Activated T-helper 1 cell treated with anti-CD3 and anti-CD28 coated beads, Interleukin-12 subunit alpha, Interleukin-12 subunit beta, Interleukin-2, Interleukin-4 antibody, amounts not matched to agents 30 ng/mL and 10 ng/mL and 1 ng/mL, durations not matched to agents 14 hours and 24 hours and 36 hours (primary cell): ENCODE measurements at places on chromosomes 2 and 18. TPM values are rescaled to one million over a fixed set of nuclear protein-coding genes. Genes with fewer than 3 reads are reported as not detected.

CCDC138 gene
- 20.0 and 23.4 TPM in 2 replicates for total RNA-seq

DNA sequence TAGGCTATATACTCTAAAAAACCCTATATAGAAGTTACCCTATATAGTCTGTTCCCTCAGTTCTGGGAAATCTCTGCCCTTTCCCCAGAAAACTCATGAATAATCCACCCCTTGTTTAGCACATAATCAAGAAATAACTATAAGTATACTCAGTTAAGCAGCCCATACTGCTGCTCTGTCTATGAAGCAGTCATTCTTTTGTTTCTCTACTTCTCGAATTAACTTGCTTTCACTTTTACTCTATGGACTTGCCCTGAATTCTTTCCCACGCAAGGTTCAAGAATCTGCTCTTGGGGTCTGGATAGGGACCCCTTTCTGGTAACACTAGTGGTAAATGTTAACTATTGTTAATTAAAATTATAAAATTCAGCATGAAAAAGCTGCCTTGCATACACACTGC lies 17.4 kb upstream of the AP1S3 start:
- H3K27ac ChIP-seq, result no peak overlapping the region
- H3K36me3 ChIP-seq, result peaks cover 18% of the 10 kb centered on the region
- peaks cover 14% of the 10 kb centered on the region for H3K4me1 ChIP-seq
- no peak overlapping the region for H3K4me3 ChIP-seq
- H3K27me3 ChIP-seq, result no peaks in the 10 kb centered on the region

- H3K4me1 ChIP-seq, result peaks cover 18% of the 10 kb centered on the region
- no peak for DNase-seq
- H3K27ac ChIP-seq, result no peak overlapping the region
- H3K27me3 ChIP-seq, result peaks cover 55% of the 10 kb centered on the region
- no peak overlapping the region for H3K4me3 ChIP-seq
Measured at GRCh38 chr2:20444101-20444992, 2.5 kb upstream of the RHOB start.

DNA sequence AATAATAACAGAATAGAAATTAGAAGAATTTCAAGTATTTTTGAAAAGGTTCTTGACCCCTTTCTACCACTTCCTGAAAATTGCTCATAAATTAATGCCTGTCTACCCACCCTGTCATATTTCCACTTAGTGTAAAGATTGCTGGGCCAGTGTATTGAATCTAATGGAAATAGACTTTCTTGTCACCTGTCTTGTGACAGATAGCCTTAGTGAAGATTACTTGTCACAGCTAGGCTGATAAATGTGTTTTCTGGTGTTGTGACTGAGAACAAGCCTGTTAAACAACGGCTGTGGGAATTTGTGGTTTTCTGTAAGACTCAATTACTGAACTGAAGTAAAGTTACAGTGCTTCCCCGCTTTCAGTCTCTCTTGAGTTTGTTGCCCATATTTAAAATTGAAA lies 37.0 kb downstream of the PIK3C3 start:
- H3K4me3 ChIP-seq, result no peak overlapping the region
- no peaks in the 10 kb centered on the region for H3K27me3 ChIP-seq
- H3K4me1 ChIP-seq, result peaks cover 4% of the 10 kb centered on the region
- no peak overlapping the region for H3K27ac ChIP-seq
- H3K36me3 ChIP-seq, result peaks cover 29% of the 10 kb centered on the region

C2orf81 gene
- 1.9 and 2.4 TPM in 2 replicates for total RNA-seq

- no peaks in the 10 kb centered on the region for H3K27me3 ChIP-seq
- H3K4me1 ChIP-seq, result peaks cover 52% of the 10 kb centered on the region
- no peak for DNase-seq
- H3K27ac ChIP-seq, result no peak overlapping the region
Measured at GRCh38 chr2:136005462-136006196, 20.2 kb upstream of the DARS1 start.

ABCG8 gene
- total RNA-seq, result 0.13 TPM in 1 of 2 replicates, not detected in the other

GRCh38 chr2:74567881-74568280 lies 13.4 kb downstream of the DOK1 start:
- no peaks in the 10 kb centered on the region for H3K36me3 ChIP-seq
- DNase-seq, result no peak
- no peak overlapping the region for H3K4me3 ChIP-seq
- H3K27me3 ChIP-seq, result no peaks in the 10 kb centered on the region
- H3K27ac ChIP-seq, result no peak overlapping the region

GPR39 gene
- total RNA-seq, result not detected in 2 replicates

DNA sequence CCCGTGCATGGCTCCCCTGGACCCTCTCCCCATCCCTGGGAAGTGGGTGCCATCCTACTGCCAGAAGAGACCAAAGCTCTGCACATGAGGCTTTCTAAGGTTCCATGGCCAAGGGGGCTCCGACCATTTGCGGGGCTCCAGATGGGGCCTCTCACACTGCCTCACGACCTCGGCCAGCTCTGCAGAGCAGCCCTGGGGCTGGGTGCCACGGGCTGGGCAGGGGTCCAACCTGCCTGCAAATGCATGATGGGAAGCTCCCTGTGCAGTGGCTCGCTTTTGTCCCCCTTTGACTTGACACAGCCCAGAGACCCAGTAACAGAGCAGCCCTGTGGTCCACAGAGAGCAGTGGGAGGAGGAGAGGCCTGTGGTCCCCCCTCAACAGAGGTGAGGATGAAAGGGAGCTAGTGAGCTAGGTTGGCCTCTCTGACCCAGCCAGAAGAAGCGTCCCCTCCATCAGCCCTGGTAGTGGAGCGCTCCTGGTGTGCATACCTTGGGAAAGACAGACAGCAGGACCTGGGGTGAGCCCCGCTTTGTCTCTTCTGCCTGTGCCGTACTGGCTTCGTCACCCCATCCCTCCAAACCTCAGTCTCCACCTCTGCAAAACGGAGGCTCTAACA lies 174.1 kb downstream of the DDX1 start:
- no peaks in the 10 kb centered on the region for H3K36me3 ChIP-seq
- no peak for DNase-seq
- H3K27ac ChIP-seq, result no peak overlapping the region
- H3K4me1 ChIP-seq, result no peaks in the 10 kb centered on the region
- no peaks in the 10 kb centered on the region for H3K27me3 ChIP-seq

FAM228B gene
- 3.1 and 4.8 TPM in 2 replicates for total RNA-seq

DNA sequence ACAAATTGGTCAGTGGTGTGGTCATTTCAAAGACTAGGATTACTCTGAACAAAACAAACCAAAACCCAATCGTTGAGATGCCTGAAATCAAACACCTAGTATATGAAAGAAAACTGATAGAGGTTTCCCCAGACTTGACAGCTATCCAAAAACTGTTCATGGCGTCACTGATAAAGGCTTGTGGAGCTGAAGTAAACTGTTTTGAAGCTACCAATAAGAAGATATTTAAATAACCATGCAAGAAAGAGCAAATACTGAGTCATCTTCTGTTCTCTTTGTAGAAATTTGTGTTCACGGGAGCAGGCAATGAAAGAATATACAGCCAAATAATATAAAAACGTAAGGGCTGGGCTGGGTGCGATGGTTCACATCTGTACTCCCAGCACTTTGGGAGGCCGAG lies 7.5 kb upstream of the COLEC11 start:
- peaks cover 4% of the 10 kb centered on the region for H3K36me3 ChIP-seq
- H3K4me3 ChIP-seq, result no peak overlapping the region
- H3K4me1 ChIP-seq, result no peaks in the 10 kb centered on the region
- no peaks in the 10 kb centered on the region for H3K27me3 ChIP-seq
- no peak overlapping the region for H3K27ac ChIP-seq

DNA sequence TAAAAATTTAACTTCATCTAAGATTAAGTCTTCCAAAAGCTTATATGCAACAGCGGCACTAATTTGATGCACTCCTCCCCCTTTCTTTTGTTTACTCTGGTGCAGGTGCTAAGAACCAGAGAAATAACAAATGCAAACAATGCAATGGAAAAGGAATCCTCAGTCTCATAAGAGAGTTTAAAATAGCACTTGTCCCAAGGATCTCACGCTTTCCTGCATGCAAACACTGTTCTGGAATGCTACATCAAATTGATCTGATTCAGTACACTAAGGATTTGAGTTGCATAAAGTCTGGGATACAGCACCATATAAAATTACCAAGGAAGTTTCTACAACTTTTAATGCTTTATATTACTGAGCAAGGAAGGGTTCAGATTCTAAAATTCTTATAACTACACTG lies 50.5 kb downstream of the SEPTIN10 start:
- no peaks in the 10 kb centered on the region for H3K4me1 ChIP-seq
- H3K27me3 ChIP-seq, result peaks cover 5% of the 10 kb centered on the region
- H3K4me3 ChIP-seq, result no peak overlapping the region
- no peak for DNase-seq
- no peaks in the 10 kb centered on the region for H3K36me3 ChIP-seq
- H3K27ac ChIP-seq, result no peak overlapping the region

DNA sequence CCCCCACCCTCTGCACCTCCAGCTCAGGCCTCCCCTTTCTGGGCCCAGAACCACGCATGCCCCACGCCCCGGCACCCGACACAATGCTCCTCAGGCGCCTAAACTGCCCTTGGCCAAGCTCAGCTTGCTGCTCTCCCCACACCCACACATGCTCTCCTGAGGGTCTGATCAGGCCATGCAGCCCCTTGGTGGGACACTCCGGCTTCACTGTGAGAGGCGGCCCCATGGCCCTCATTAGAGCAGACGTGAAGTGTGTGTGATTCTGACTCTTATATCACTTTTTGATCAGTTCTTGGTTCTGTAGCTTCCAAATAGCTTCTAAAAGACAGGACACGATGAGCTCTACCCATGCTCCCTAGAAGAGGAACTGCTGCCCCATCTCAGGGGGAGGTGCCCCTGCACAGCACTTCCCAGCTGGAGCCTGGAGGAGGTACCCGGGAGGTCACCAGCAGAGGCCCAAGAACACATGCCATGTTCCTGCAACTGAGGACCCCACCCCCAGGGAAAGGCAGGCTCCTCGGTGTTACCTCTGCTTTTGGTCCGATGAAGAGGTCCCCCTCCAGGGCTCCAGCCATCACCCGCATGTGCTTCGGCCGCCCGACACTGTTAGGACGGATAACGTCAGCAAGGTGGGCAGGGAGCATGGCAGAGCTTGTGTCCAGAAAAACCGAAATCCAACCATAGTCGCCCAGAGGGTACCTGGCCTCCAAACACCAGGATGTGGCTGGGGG lies 3.6 kb downstream of the ACTR1B start:
- peaks cover 32% of the 10 kb centered on the region for H3K4me1 ChIP-seq
- H3K36me3 ChIP-seq, result peaks cover 31% of the 10 kb centered on the region
- H3K4me3 ChIP-seq, result no peak overlapping the region
- H3K27ac ChIP-seq, result peak overlapping the region; percentile 52
- DNase-seq, result no peak

DNA sequence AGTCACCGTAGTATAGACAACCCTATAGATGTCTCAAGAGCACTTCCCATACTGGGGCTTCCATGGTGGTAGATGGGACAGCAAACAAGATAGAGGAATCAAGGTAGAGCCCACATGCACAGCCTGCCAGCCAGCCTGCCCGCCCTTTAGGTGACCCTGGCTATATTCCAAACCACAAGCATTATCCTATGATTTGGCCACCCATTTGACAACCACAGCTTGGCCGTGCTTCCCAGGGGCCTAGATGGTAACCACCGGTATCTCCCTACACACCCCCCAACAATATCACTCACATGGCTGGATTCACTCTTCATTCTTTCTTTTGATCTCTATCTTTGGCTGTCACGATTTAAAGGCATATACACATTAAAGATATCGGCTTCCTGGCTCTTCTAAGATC lies 85.3 kb downstream of the CDK15 start:
- H3K36me3 ChIP-seq, result no peaks in the 10 kb centered on the region
- H3K27ac ChIP-seq, result no peak overlapping the region
- DNase-seq, result no peak
- H3K4me1 ChIP-seq, result no peaks in the 10 kb centered on the region
- H3K4me3 ChIP-seq, result no peak overlapping the region
- H3K27me3 ChIP-seq, result peaks cover 28% of the 10 kb centered on the region

- no peak for DNase-seq
- no peak overlapping the region for H3K27ac ChIP-seq
- H3K27me3 ChIP-seq, result peaks cover 3% of the 10 kb centered on the region
- H3K36me3 ChIP-seq, result no peaks in the 10 kb centered on the region
- no peaks in the 10 kb centered on the region for H3K4me1 ChIP-seq
- H3K4me3 ChIP-seq, result no peak overlapping the region
Measured at GRCh38 chr2:72984172-72984671, 66.9 kb downstream of the EMX1 start.

GRCh38 chr18:22052405-22053105 lies 116.8 kb upstream of the GATA6 start:
- peaks cover under 1% of the 10 kb centered on the region for H3K27me3 ChIP-seq
- no peaks in the 10 kb centered on the region for H3K4me1 ChIP-seq
- H3K36me3 ChIP-seq, result no peaks in the 10 kb centered on the region
- H3K4me3 ChIP-seq, result no peak overlapping the region

FAM110C gene
- 0.78 and 1.2 TPM in 2 replicates for total RNA-seq

ARHGAP25 gene
- total RNA-seq, result 71.6 and 74.2 TPM in 2 replicates

- H3K36me3 ChIP-seq, result no peaks in the 10 kb centered on the region
- H3K27ac ChIP-seq, result no peak overlapping the region
- no peaks in the 10 kb centered on the region for H3K27me3 ChIP-seq
- DNase-seq, result no peak
Measured at GRCh38 chr2:11329776-11330175, 14.7 kb downstream of the ROCK2 start.

DNA sequence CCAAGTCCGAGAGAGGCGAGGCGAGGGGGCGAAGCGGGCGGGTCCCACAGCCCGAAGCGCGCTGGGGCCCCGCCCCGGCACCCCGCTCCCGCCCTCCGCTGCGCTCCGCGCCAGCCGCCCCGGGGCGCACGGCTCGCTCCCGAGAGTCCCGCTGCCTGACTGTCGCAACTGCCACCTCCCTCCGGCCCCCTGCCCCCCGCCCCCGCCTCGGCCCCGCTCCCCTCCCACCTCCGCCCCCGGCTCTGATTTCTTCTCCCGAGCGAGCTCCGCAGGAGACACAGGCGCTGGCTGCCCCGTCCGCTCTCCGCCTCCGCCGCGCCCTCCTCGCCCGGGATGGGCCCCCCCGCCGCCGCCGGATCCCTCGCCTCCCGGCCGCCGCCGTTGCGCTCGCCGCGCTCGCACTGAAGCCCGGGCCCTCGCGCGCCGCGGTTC lies at the start of gene WNT6:
Gene WNT6 (plus strand): TSS at position 250 of the 432 bp plus-strand sequence. CDS start 233 bp downstream, outside the sequence.
- H3K27me3 ChIP-seq, result peaks cover 79% of the 10 kb centered on the region
- no peaks in the 10 kb centered on the region for H3K4me1 ChIP-seq
- no peaks in the 10 kb centered on the region for H3K36me3 ChIP-seq
- no peak within 1 kb of the TSS for H3K4me3 ChIP-seq
- DNase-seq, result no peak

GRCh38 chr2:223641082-223641481 lies 38.9 kb upstream of the SCG2 start:
- H3K36me3 ChIP-seq, result no peaks in the 10 kb centered on the region
- DNase-seq, result no peak
- H3K4me1 ChIP-seq, result no peaks in the 10 kb centered on the region
- H3K27ac ChIP-seq, result no peak overlapping the region
- H3K27me3 ChIP-seq, result no peaks in the 10 kb centered on the region
- H3K4me3 ChIP-seq, result no peak overlapping the region

- DNase-seq, result no peak
- H3K4me3 ChIP-seq, result no peak overlapping the region
- no peaks in the 10 kb centered on the region for H3K27me3 ChIP-seq
Measured at GRCh38 chr2:54000524-54000923, 29.7 kb upstream of the PSME4 start.
